Sciatic nerve (tissue), 2 donors: ENCODE measurements at places on chromosomes 3 and 15. TPM values are rescaled to one million over a fixed set of nuclear protein-coding genes. Genes with fewer than 3 reads are reported as not detected.

- DNase-seq = no peak
Observed at GRCh38 chr3:7876741-7877297, 624.8 kb upstream of the LMCD1 start.

GRCh38 chr15:87626860-87627259 is 629.7 kb downstream of the NTRK3 start:
- no peak for DNase-seq

DNA sequence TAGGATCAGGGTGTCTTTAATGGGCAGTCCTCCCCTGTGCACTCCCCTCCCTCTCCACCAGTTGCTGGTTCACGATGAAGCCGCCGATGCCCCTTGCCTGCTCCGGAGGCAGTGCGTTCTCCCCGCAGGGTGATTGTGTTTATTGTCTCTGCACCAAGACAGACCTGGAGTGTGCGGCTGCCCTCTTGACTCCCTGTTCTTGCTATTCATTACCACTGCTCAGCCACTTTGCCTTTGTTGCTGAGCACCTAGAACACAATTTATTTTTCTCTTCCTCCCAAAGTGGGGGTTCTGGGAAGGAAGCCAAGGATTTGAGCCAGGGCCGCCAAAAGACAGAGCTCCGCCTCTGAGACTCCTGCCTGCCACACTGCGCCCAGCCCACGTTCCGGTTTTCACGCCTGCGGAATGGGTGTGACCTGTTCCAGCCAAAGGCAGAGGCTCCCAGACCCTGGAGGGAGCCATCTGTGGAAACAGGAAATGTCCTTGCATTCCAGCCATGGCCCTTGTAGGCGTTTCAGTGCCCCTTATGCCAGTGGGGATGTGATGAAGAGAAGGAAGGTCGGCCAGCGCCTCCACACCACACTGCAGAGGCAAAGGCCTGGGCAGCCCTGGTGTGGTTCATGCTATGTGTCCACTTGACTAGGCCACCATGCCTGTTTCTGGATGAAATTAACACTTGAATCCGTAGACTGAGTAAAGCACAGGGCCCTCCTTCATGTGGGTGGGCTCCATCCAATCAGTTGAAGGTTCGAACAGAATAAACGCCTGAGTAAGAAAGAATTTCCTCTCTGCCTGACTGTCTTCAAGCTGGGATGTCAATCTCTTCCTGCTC is 85.8 kb downstream of the HMG20A start:
- peak; percentile 83 for DNase-seq

DNA sequence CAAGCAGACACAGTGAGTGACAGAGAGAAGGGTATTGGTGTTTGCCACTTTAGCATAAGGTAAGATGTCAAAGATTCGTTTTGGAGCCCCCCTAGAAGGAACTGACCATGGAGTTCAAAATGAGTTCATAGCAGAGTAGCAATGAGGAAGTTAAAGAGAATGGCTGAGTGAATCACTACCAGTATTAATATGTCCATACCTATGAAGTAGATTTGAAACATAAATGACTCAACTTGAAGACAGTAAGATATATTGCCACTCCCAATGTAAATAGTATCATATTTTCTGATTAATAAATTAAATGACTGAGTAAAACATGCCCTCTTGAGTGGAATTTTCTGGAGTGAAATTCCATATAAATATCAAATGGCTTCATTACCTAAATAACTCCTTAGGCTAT is 675.1 kb downstream of the NLGN1 start:
- DNase-seq = no peak

GRCh38 chr3:51637941-51638471 is 33.0 kb upstream of the TEX264 start:
- DNase-seq = no peak

DNA sequence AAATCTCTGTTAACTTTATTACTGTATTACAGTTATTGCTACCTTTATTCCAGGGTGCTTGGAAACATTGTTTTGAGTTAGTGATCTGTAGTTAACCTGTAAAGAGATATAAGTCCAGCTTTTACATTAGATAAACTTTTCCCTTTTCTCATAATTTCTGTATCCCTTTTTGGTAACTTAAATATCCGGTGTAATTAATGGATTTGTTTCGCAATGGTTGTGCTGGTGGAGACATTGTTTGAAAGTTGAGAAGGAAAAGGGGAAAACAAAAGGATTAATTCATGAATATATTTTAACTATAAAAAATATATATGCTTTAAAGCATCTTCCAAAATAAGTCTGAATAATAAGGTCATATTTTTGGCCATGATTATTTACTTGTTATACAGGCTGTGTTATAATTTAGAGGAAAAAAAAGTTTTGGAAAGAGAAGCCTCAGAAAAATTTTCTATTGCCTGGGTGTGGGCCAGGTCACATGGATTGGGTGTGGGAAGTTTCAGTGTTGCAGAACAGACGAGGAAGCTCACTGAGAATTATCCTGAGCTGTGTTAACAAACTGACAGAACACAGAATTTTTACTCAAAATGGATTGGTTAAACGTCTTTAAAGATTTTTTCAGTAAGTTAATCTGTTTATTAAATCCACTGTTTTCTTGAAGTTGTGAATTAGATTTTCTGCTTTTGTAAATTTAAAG is 27.7 kb upstream of the IL20RB start:
- DNase-seq = peak; percentile 77

GRCh38 chr15:69606144-69606543 is 153.5 kb downstream of the RPLP1 start:
- DNase-seq = no peak

GRCh38 chr3:152302521-152303021 is 33.8 kb downstream of the MBNL1 start:
- DNase-seq = no peak

DNA sequence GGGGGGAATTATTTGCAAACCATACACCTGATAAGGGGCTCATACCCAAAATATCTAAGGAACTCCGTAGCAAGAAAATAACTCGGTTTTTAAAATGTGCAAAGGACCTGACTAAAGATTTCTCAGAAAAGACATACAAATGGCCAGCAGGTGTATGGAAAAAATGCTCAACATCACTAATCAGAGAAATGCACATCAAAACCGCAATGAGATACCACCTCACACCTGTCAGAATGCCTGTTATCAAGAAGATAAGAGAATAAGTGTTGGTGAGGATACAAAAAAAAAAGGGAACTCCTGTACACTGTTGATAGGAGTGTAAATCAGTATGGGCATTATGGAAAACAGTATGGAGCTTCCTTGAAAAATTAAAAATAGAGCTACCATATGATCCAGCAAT is 89.4 kb downstream of the C3orf70 start:
- DNase-seq = no peak

DNA sequence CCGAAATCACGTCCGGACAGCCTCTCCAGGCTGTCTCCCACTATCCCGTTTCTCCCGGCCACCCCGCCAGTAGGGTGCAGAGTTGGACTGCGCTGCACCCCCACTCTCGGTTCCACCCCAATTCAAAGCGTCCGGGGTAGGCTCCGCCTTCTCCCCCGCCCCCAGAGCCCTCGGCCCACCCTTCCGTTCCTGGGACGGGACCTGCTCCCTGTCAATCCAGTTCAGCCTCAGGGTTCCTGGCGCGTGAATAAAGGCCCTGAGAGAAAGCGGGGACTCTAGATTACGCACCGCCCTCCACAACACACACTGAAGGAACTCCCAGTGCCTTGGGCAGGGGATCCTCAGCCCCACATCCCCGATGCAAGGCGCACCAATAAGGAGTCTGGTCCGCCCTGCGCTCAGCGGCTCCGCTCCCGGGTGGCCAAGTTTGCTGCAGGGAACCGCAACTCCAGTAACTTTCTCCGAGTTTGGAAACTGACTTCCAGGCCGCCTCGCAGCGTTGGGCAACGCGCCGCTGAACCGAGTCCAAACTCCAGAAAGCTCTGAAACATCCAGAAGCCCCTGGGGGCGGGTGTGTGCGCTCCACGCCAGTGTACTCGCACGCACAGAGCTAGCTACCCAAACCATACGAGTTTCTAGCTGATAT is 1.9 kb downstream of the ADAMTS9 start:
- peak; percentile 97 for DNase-seq

DNA sequence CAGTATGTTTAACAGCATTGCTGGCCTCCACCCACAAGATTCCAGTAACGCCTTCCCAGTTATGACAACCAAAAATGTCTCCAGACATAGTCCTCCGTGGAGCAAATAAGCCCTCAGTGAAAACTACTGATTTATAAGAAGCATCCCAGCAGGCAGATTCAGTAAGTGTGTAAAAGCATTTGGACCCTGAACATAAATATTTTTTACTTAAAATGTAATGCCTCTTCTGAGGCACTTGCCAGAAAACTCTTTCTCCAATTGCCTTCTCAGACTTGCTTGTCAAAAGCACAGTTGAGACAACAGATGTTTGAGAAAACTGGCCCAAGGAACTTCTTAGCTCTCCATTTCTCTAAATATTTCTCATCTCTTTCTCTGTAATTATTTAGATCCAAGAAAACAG is 31.8 kb upstream of the DCLK3 start:
- no peak for DNase-seq

DNA sequence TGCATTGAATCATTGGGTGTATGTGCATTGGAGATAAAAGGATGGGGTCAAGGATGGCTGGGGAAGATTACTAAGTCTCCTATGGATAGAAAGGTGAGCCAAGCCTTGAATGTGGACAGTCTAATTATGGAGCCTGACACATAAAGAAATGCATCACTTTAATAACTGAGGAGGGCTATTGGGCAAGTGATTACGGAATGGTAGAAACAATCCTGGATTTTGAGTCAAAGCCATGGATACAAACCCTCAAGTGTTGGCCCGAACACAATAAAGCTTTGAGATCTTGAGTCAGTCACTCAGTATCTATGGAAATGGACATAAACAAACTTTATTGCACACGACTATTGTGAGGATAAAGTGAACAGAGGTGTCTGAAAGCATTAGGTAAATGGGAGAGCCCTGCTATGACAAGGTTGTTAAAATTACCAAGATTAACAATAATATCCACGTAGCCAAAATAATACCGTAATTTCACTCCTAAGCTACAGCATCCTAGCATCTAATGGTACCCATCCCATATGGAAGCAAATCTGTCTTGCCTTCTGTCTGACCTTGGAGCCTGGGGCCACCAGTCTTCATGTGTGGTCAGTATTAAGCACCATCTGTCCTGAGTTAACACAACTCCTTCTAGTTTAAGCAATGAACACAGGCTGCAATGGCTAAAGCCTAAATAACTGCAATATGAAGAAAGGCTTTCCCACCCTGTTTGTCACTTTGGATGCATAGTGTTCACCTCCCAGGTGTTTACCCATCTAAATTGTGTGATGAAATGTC is 136.9 kb upstream of the PRICKLE2 start:
- DNase-seq = no peak

GRCh38 chr3:46890132-46890531 is 12.6 kb downstream of the PTH1R start:
- DNase-seq = no peak

DNA sequence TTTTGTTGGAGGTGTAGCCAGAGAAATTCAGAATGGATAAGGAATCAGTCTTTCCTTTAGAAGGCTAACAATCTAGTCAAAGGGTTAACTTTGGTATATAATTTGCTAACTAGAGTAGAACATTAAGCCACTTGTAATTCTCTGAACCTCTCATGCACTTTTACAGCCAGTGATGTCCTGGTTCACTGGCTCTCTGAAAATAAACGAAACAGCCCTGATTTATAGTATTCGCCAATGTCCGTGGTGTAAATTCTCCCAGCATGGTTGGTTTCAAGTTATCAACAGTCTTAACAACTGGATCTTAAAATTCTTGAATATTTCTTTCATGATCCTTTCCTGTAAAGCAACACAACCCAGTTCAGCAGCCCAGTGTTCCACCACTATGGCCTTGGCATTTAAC is 500.4 kb upstream of the CDIN1 start:
- DNase-seq = no peak

GRCh38 chr15:55319537-55320237 is 665 bp downstream of the PIGB start:
- no peak for DNase-seq

GRCh38 chr3:13420045-13420830 is at the start of gene NUP210:
TSS of gene NUP210 (minus strand) at chr3:13420322. CDS start at chr3:13420226, 96 bp downstream.
- no peak for DNase-seq

DNA sequence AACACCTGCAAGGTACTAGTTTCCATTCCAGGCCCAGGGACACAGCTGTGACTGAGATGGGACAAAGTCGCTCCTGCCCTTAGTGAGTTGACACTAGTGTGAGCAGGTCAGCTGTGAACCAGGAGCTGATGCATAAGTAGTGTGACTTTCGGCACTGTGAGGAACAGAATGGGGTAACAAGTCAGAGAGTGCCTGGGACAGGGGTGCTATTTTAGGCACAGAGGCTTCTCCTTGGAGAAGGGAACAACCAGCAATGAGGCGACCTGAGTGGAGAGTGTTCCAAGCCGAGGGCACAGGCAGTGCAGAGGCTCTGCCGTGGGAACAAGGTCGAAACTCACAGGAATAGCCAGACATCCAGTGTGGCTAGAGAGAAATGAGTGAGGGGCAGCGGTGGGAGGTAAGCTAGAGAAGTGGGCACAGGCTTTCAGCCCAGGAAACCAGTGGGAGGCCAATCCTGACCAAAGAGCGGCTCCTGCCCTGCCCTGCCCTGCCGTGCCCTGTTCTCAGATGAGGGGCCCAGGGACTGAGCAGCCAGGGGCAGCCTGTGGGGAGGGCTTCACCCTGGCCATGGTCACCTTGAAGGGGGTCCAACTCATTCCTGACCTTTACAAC is 14.2 kb downstream of the DNAH1 start:
- no peak for DNase-seq

DNA sequence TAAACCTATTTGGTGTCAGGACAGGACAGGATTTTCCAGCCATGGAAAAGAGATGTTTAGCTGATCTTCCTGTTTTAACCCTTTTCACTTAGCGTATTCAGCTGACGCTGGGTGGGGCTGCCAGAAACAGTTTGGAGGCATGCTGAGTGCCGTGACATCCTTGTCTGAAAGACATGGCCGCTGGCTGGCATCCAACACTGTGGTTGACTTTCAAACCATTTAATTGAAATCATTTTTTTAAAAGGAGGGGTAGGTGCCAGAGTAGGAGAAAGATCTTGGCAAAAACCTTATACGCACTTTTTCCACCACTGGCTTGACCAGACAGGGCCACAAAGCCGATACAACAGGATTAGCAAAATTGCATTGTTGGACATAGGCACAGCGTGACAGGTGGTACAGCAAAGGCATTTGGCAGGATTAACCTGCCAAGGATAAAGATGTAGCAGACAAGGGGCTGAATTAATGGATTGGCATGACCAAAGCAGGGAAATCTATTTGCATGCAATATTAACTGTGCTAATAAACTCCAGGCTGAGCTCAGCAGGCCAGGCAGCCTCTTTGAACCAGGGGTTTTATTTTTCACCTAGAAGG is 131.8 kb upstream of the TOPAZ1 start:
- DNase-seq = no peak

Gene PAK6
- total RNA-seq = 0.31 TPM

Gene CYP8B1
- not detected for total RNA-seq

Gene SCAANT1
- not detected for total RNA-seq

Gene PRR20G
- total RNA-seq = not detected

Gene IGSF10
- total RNA-seq = 1.2 TPM

Gene REC114
- not detected for total RNA-seq

Gene CLDN11
- total RNA-seq = 88.2 TPM

Gene TRPM1
- not detected for total RNA-seq

Gene CACNA2D3
- total RNA-seq = 6.9 TPM

Gene SLC35A5
- total RNA-seq = 42.8 TPM

Gene TMEM212
- total RNA-seq = not detected
